ENCODE measurements at places on chromosomes 11 and 22.
A peak's percentile ranks its signal among the peaks of the same experiment; 100 is the strongest.

DNA sequence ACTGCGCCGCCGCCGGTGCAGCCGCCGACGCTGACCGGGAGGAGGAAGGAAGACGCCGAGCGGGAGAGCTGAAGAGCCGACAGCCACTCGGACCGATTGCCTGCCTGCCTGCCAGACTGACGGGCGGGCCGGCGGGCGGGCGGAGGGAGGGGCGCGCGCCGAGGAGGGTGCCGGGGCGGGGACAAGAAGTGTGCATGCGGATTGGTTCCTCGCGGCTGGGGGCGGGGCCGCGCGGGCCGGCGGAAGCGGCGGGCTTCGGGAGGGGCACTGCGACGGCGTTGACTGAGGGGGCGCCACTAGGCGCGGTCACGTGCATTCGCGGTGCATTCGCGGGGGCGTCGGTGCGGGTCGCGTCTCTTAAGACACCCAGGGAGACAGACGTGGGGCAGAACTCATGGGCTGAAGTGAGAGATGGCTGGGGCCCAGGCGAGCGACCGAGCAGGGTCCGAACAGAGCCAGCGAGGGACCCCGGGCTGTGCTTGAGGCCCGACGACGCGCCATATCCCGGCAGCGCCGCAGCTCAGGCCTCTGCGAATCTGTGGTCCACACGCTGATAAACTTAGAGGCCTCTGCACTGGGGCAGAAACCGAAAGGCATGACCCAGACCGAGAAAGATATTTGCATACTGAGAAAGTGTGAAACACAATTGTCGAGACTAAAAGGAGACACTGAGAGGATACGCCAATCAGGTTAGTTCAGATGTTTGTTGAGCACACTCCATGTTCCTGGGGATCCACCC is at the start of gene MAPK1:
MAPK1 (minus strand) TSS at position 118 of the 739 bp plus-strand sequence. CDS start 205 bp downstream, outside the sequence.
- peak; percentile 95 for DNase-seq

- DNase-seq = no peak
Observed at GRCh38 chr22:23790819-23791737, 4.3 kb downstream of the SMARCB1 start.

- DNase-seq = no peak
Observed at GRCh38 chr11:130785380-130786116, 130.7 kb downstream of the SNX19 start.

- DNase-seq = no peak
Observed at GRCh38 chr11:117554601-117555333, 227.1 kb downstream of the CEP164 start.

- no peak for DNase-seq
Observed at GRCh38 chr11:17906436-17906835, 106.4 kb downstream of the SERGEF start.

GRCh38 chr11:11504071-11504470 is 117.7 kb downstream of the GALNT18 start:
- DNase-seq = no peak

- no peak for DNase-seq
Observed at GRCh38 chr22:47206666-47207218, 444.3 kb downstream of the TBC1D22A start.

- no peak for DNase-seq
Observed at GRCh38 chr11:35322318-35322979, 96.9 kb downstream of the SLC1A2 start.

GRCh38 chr22:42367980-42368378 is 64.2 kb downstream of the NFAM1 start:
- no peak for DNase-seq

GRCh38 chr11:94513091-94513490 is 830 bp downstream of the C11orf97 start:
- no peak for DNase-seq

GRCh38 chr11:58575377-58576020 is at the start of gene LPXN:
TSS of gene LPXN (minus strand) at chr11:58575856. CDS start at chr11:58575772, 84 bp downstream.
- DNase-seq = peak; percentile 38

- DNase-seq = no peak
Observed at GRCh38 chr11:114196997-114197703, 99.0 kb upstream of the NNMT start.

GRCh38 chr11:33866936-33867335 is 24.9 kb downstream of the LMO2 start:
- DNase-seq = no peak

DNA sequence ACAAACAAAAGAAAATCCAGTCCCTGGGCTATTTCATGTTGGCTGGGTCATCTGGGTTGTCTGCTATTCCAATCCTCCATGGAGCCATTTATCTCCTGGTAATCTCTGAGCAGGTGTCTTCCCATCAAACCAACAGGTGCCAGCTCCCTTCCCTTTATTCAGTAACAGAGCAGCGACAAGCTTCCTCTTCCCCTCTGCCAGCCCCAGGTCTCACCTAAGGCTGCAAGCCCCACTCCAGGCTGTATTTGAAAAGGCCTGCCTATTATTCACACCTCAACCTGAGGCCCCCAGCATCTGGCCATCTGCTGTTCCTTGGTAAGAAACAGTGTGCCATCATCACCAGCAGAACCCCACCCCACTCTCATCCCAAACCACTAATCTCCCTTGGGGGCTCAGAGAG is 436.2 kb downstream of the BUD13 start:
- DNase-seq = no peak

DNA sequence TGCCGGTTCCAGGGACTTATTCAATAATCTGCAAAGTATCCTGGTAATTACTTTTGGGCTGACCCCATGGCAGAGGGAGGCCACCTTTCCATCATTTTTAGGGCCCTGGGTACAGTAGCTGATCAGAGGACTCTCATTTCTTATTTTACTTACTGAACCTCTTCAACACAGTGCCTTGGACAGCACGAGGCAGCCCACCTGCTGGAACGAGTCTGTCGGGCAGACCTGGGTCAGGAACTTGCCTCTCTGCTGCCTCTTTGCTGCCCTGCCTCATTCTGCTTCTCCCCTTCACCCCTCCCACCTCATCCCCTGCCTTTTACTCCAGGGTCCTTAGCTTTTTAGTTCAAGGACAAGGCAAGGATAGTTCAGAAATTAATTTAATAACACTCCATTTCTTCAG is 204.5 kb downstream of the CSNK2A3 start:
- DNase-seq = no peak

GRCh38 chr11:74694136-74694930 is 36.9 kb downstream of the CHRDL2 start:
- DNase-seq = no peak

GRCh38 chr11:70577258-70577603 is 178.9 kb downstream of the CTTN start:
- DNase-seq = no peak

DNA sequence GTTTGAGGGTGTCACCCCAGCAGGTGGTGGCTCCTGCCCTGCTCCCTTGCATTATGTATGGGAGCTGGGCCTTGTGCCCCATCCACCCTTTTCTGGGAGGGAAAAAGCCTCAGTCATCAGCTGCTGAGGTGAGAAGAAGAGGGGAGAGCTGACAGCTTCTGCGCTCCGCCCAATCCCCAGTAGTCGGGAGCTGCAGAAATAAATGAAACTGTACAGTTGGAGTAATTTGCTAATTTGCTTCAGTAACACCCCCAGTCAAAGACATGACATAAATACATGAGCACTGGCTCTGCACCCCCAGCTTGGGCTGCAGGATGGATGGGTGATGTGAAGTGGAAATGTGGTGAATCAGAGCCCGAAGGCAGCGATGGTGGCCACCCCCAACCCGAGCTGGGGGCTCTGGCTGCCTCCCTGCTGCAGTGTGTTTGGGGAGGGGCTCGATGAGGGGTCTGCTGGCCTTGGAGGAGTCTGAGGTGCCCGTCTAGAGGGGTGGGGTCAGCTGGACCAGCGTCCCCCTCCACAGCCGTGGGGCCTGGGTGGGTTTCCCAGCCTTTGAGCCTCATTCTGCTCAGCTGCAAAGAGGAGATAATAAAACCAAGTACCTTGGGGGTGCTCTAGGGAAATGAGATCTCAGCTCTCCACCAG is 59.2 kb downstream of the MPPED1 start:
- DNase-seq = no peak

DNA sequence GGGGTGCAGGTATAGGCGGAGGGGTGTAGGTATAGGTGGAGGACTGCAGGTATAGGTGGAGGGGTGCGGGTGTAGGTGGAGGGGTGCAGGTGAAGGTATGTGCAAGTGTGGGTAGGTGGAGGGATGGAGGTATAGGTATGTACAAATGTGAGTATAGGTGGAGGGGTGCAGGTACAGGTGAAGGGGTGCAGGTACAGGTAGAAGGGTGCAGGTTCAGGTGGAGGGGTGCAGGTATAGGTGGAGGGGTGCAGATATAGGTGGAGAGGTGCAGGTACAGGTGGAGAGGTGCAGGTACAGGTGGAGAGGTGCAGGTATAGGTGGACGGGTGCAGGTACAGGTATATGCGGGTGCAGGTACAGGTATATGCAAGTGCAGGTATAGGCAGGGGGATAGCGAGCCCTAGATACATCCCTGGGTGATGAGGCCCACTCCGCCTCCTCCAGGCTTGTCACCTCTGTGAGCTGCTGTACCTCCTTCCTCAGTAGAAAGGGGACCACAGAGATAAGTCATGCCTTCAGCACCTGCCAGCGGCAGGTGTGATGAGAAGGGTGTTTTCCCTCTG is 17.2 kb downstream of the LINC01488 start:
- no peak for DNase-seq

GRCh38 chr11:72776844-72777754 is 16.7 kb downstream of the STARD10 start:
- DNase-seq = no peak

DNA sequence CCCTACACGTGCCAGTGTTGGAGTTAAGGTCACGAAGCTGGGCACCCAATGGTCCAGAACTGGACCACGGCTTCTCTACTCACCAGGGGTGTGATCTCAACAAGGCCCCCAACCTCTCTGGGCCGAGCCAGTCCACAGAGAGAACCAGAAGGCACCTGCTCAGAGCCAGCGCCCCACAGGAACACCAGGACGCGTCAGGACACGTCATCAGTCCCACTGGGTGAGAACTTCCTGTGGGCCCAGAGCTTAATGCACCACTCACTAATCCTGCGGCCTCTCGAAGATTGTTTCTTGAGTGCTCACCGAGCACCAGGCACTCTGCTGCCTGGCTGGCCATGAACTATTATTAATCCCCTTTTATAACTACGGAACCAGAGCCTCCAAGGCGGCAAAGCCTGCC is 10.1 kb downstream of the PHF21B start:
- DNase-seq = no peak

GRCh38 chr11:20353829-20354434 is 9.6 kb upstream of the HTATIP2 start:
- no peak for DNase-seq

DNA sequence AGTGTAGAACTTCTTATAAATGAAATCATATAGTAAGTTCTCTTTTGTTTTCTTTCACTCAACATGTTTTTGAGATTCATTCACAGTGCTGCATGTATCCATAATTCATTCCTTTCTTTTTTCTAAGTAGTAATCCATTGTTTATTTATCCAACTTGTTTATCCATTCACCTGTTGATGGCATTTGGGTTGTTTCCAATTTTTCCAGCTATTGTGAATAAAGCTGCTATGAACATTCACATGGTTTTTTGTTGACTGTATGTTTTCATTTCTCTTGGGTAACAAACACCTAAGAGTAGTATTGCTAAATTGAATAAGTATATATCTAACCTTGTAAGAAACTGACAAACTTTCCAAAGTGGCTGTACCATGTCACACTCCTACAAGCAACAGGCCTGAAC is 23.5 kb downstream of the MRTFA start:
- DNase-seq = no peak
